HS-5 (cell line): ENCODE measurements at places on chromosomes 1 and 21.

DNA sequence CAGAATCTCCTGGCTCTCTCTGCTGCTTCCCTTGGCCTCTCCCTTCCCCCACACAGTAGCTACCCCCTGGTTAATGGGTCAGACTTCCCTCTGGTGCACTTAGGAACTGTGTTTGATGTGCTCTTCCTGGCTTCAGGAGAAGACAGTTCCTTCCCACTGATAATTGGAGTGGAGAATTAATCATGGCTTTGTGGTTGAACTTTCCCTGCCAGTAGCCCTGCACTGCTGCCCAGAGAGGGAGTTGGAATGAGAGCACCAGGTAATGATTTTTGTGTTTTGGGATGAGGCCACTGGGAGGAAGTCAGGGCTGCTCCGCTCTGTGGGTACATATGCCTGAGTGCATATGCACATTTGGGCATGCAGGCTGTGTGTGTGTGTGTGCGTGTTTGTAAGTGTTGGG, 39.7 kb upstream of the PADI2 start:
- DNase-seq = no peak

DNA sequence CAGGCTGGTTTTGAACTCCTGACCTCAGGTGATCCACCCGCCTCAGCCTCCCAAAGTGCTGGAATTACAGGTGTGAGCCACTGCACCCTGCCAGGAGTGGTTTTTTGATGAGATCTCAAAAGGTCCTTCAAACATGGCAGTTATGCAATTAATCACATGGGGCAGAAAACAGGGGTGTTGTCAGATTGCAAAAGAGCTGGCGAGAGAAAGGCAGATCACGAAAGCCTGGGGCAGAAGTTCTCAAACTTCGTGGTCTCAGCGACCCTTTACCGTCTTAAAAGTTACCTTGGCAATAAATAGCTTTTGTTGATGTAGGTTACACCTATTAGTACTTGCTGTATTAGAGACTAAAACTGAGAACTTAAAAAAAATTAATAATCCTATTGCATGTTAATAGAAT, 16.1 kb downstream of the CNR2 start:
- DNase-seq = no peak

DNA sequence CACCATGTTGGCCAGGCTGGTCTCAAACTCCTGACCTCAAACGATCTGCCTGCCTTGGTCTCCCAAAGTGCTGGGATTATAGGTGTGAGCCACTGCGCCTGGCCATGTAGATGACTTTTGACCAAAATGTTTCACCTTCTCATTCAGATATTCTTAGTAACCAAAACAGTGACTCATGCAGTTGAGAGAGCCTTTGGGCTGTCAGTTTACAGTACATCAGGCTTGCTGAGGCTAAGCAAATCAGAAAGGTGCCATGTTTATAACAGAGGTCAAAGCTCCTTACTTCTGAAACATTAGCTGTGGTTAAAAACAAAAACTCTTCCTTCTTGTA, 21.0 kb downstream of the CNIH4 start:
- DNase-seq = peak; percentile 19

- no peak for DNase-seq
Observed at GRCh38 chr1:198042168-198042567, 114.6 kb upstream of the NEK7 start.

GRCh38 chr1:61004262-61005003, 77.9 kb upstream of the NFIA start:
- DNase-seq = no peak

- DNase-seq = no peak
Observed at GRCh38 chr1:26626994-26627393, 68.8 kb upstream of the ARID1A start.

DNA sequence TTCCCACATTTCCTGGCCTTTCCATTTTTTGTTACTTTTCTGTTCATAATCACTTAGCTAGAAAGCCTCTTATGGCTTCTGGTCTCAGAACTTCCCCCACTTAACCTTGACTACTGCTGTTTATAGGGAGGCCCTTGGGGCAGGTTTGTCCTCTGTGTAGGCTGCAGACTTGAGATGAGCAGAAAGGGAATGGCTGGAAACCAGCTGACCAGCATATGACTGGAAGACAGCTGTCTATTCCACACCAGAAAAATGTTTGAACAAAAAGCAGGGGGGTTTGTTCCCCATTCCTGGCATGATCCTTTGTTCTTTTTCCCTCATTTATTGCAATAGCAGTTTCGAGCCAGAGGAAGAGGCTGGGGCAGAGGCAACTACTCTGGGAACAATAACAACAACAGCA, 4.9 kb upstream of the SH3D21 start:
- no peak for DNase-seq

GRCh38 chr1:187509091-187509490, 680.3 kb downstream of the PLA2G4A start:
- DNase-seq = no peak
